Chondrocyte (in vitro differentiated cells): ENCODE measurements at places on chromosomes 3 and 15. TPM values are rescaled to one million over a fixed set of nuclear protein-coding genes. Genes with fewer than 3 reads are reported as not detected.

GRCh38 chr3:70861855-70862254 lies 549.4 kb upstream of the MDFIC2 start:
- H3K4me3 ChIP-seq, result no peak overlapping the region
- no peak for DNase-seq
- H3K27ac ChIP-seq, result peak overlapping the region; percentile 6
- H3K27me3 ChIP-seq, result no peaks in the 10 kb centered on the region

- DNase-seq, result no peak
- no peaks in the 10 kb centered on the region for H3K27me3 ChIP-seq
- no peak overlapping the region for H3K4me3 ChIP-seq
Observed at GRCh38 chr3:165954171-165954570, 116.9 kb upstream of the BCHE start.

GRCh38 chr15:31278061-31278445 lies 48.6 kb upstream of the KLF13 start:
- no peaks in the 10 kb centered on the region for H3K36me3 ChIP-seq
- no peak overlapping the region for H3K27ac ChIP-seq
- H3K4me1 ChIP-seq, result peaks cover 23% of the 10 kb centered on the region
- no peak overlapping the region for H3K4me3 ChIP-seq

CAPN3 gene
- total RNA-seq, result 2.8 to 3.3 TPM (median 3.2 TPM) in 3 replicates

ERC2 gene
- total RNA-seq, result 0.65 to 1.6 TPM in 2 of 3 replicates, not detected in the other

KBTBD8 gene
- total RNA-seq, result 1.5 to 1.9 TPM (median 1.6 TPM) in 3 replicates

DNA sequence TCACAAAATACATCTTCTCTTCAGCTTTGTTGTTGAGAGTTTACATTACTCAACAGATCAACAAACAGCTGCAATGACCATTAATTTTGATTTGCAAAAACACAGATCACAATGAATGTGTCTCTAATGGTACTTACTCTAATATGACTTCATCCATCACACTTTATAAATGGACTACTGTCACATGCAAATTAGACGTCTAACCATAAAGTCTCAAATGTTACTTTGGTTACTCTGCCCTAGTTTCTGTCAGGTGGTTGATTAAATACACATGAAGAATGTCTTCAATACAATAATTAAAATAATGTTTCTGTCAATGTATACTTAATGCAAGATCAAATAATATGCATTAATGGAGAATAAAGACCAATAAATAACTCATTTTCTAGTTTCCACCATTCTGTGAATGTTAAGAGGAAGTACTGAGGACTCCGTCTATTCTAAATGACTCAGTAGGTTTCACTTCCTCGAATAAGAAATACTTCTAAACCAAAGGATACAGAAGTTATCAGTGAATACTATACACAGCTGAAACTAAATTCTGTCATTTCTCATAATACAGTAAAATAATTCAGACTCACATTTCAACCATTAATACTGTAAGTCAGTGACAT lies 145.8 kb downstream of the CBLB start:
- no peak overlapping the region for H3K27ac ChIP-seq
- H3K4me1 ChIP-seq, result no peaks in the 10 kb centered on the region
- no peak for DNase-seq

DNA sequence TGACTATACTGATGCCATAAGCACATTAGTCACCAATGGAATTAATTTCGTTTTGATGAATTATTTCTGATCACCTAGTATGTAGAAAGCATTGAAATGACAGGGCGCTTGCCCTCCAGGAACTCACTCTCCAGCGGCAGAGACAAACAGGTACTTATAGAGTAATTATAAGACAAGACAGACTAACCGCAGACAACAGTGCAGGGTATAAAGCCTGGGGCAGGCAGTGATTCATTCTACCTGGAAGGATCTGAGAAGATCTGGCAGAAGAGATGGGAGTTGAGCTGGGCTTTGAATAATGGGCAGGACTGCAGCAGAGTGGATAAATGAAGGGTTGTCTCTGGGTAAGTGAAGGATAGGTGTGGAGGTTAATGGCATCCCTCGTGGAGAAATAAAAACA lies 331.8 kb downstream of the FGF12 start:
- peaks cover 12% of the 10 kb centered on the region for H3K27me3 ChIP-seq
- no peak overlapping the region for H3K4me3 ChIP-seq
- no peak for DNase-seq

GRCh38 chr15:96421178-96421601 lies 90.7 kb downstream of the NR2F2 start:
- DNase-seq, result no peak
- H3K4me1 ChIP-seq, result peaks cover 18% of the 10 kb centered on the region
- no peak overlapping the region for H3K27ac ChIP-seq
- peak overlapping the region; percentile 8 for H3K4me3 ChIP-seq
- peaks cover 70% of the 10 kb centered on the region for H3K27me3 ChIP-seq

RPL39L gene
- 15.8 to 18.9 TPM (median 17.4 TPM) in 3 replicates for total RNA-seq

HEG1 gene
- 69.6 to 107 TPM (median 70.4 TPM) in 3 replicates for total RNA-seq
